ENCODE measurements at places on chromosomes 4 and X. TPM values are rescaled to one million over a fixed set of nuclear protein-coding genes. Genes with fewer than 3 reads are reported as not detected.

The SPANXN3 gene
- not detected for total RNA-seq

The RNF212 gene
- total RNA-seq, result 1.8 TPM

The SHROOM2 gene
- 5.1 TPM for total RNA-seq

The SATL1 gene
- not detected for total RNA-seq

The PFKFB1 gene
- total RNA-seq, result not detected

The ESX1 gene
- total RNA-seq, result not detected

The RBMXL3 gene
- total RNA-seq, result not detected

The INTU gene
- 5.0 TPM for total RNA-seq

The GALNTL6 gene
- not detected for total RNA-seq

The IL3RA gene
- 28.2 TPM for total RNA-seq

The GAGE12H gene
- total RNA-seq, result not detected

DNA sequence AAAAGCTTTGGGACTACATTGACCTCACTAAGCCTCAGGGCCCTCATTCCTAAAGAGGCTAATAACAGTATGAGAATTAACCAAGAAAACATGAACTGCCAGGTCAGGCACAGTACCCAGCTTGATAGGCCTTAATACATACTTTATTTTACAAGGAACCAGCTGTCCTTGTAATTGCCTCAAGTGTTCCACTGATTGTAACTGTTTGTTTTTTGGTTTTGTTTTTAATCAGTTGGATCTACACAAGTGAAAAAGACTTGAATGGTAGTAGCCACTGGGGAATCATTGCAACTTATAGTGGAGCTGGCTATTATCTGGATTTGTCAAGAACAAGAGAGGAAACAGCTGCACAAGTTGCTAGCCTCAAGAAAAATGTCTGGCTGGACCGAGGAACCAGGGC lies 35.6 kb downstream of the PKD2 start:
- peak; percentile 20 for DNase-seq

DNA sequence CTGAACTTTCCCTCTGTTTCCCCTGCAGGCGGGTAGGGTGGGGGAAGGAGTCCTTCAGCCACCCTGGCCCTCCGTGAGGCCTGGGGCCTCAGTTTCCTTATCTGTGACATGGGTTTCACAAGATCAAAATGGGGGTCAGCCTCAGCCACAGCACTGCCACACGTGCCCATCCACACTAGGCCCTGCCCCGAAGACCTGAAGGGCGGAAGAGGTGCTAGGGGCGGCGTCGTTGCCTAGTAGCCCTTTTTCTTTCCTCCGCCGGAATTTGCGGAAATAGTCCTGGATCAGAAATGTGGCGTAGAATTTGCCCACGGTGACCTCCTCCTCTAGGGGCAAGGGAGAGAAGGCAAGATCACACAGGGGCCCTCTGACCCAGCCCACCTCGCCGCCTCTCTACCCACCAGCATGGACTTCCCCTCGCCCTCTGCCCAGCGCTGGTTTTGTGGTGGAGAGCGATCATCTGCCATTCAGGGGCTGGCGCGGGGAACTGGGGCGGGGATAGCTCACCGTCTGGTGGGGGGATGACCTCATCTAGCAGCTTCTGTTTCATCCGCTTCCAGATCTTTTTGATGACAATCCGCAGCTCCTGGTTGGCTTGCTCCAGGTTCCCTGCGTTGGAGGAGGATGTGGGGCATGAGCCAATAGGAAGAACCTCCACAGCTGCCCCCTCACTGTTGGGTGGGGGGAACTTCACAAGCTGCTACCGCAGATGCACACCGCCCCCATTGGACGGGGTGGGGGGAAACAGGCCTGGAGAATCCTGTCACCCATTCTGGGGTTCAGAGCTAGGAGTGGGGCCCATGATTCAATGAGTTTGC lies 9.7 kb upstream of the SYP start:
- DNase-seq, result no peak

DNA sequence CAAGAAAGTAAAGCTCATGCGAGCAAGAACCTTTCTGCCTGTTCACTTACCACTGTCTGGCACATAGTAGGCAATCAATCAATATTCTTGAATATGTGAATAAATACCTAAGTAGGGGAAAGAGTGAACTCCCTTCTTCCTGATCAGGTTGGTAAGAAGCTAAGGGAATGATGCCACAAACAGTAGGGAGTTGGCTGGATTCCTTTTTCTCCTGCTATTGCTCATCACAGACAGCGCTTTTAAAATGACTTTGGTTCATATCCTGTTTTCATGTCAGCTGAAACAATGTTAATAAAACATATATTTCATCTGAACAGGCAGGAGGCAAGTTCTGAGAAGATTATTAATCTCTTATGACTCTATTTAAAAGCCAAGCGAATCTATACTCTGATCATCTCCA lies 99.2 kb downstream of the NSUN7 start:
- no peak for DNase-seq

GRCh38 chr4:81714291-81714690 lies 242.6 kb upstream of the RASGEF1B start:
- DNase-seq, result no peak

GRCh38 chrX:96650023-96650422 lies 34.6 kb upstream of the DIAPH2 start:
- no peak for DNase-seq

DNA sequence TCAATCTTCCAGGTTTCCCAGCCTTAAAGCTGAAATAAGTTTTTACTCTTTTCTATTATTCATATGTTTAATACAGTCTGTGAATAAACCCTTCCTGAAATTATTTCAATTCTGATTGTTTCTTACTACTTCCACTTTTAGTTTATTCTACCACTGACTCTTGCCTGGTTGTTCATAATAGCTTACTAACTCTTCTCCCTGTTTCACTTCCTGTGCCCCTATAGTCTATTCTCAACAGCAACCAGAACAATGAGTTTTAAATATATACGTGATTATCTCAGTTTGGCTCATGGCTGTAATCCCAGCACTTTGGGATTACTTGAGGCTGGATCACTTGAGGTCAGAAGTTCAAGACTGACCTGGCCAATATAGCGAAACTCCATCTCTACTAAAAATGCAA lies 408.0 kb upstream of the SPOCK3 start:
- DNase-seq, result no peak

DNA sequence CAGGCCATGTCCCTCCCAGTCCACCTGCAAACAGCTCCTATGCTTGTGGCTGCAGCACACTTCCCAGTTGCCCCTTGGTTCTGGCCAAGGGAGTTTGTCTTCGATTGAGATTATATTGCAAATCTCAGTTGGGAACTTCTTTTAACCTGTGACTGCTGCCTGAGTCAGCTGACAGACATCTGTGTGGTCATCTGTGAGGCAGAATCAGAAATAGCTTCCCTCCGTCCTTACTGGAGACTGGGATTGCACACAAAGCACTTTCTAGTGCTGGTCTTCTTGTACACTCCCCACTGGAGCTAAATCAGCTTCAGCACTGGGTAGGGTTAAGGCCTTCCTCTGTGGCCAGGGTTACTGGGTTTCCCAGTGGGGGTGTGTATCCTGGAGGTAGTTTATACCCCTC lies 34.3 kb downstream of the ZNF330 start:
- no peak for DNase-seq

DNA sequence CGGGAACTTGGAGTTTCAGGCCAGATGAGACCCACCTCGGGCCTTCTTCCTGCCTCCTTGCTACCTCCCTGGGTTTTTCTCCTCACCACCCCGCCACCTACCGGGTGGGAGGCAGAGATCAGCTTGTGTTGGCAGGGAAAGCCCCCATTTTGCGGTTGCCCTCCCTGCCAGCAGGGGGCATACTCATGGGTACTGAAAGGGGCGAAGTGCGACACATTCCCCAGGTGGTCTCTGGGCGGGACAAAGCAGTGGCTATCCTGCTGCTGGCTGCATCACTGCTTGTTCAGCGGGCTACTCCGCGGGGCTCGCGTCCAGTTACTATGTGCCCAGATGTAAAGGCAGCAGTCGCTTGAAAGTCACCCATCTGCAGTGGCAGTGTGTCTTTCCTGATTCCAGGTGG lies 330.3 kb downstream of the PDHA2 start:
- DNase-seq, result no peak

DNA sequence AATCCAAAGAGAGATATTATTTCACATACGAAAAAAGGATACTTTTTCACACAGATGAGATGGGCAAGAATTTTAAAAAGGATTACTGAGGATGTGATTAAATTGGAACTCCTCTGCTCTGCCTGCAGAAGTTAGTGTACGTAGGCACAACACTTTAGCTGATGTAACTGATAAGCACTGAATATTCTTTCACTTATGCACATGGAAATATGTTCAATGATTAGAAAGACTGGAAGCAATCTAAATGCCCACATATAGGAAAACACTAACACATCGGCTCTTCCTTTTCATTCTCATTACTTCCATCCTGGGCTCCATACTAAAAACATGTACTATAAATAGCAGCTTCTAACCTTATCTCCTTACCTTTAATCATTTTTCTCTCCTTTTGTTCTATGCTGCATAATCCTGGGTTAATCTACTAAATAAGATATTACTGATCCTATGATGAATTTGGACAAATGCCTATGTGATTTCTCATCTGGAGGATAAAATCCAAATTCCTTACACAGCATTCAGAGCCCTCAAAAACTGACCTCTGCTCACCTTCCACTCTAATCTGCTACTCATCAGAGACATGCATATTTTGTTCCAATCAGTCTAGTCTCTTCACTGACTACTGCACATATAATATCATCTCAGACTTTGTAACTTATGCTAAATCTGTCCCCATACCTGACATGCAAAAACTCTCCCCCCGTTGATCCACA lies 197.8 kb downstream of the PDGFC start:
- no peak for DNase-seq

- no peak for DNase-seq
Measured at GRCh38 chr4:158157412-158157811, 15.4 kb downstream of the GASK1B start.

- DNase-seq, result no peak
Measured at GRCh38 chr4:28009541-28009940, 1148.9 kb downstream of the STIM2 start.

- DNase-seq, result no peak
Measured at GRCh38 chr4:141646969-141647368, 10.6 kb downstream of the IL15 start.

DNA sequence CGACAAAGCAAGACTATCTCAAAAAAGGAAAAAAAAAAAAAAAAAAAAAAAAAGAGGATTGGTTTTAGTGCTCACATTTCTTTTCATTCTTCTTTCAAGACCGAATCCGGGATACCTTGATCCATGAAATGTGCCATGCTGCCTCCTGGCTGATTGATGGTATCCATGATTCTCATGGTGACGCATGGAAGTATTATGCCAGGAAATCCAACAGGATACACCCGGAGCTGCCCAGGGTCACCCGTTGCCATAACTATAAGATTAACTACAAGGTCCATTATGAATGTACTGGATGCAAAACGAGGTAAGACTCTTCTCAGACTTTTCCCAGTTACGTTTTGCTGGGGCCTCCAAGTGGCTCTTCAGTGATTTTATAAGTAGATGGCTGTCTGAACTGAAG lies 6.1 kb downstream of the CXCR3 start:
- DNase-seq, result peak; percentile 67

- DNase-seq, result no peak
Measured at GRCh38 chrX:155023907-155024833, 1.6 kb upstream of the F8 start.

- no peak for DNase-seq
Measured at GRCh38 chr4:22031423-22031822, 82.9 kb upstream of the KCNIP4 start.

GRCh38 chr4:74531963-74532794 lies 87.2 kb downstream of the AREG start:
- DNase-seq, result peak; percentile 64

DNA sequence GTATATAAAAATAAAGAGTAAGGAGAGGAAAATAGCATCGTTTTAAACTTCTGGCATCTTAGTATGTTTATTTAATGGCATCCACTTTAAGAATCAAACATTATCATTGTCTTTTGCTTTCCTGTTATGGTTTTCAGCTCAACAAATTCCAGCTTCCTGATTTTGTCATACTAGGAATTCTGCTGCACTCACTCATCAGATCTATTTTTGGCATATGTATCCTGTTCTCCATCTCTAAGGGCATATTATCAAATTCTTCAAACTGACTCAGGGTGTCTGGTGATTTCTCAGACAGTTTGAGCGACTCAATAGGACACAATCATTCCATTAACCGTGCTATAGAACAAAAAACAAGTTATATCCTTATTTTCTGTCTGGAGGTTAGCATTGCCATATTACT lies 248.5 kb upstream of the DIAPH2 start:
- DNase-seq, result peak; percentile 63

DNA sequence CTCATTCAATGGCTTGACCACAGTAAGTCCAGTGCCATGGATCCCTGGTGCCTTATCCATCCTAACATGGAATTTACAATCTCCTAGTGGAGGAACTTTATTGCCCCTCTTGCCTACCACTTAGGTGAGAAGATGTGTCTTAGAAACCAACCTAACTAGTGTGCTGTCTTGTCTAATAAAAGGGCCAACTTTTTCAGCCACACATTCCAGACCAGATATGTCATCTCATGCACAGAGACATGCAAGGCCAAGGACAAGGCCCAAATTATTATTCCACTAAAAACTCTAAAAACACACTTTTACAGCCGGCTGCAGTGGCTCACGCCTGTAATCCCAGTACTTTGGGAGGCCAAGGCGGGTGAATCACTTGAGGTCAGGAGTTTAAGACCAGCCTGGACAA lies 10.6 kb upstream of the PRDX4 start:
- DNase-seq, result no peak

DNA sequence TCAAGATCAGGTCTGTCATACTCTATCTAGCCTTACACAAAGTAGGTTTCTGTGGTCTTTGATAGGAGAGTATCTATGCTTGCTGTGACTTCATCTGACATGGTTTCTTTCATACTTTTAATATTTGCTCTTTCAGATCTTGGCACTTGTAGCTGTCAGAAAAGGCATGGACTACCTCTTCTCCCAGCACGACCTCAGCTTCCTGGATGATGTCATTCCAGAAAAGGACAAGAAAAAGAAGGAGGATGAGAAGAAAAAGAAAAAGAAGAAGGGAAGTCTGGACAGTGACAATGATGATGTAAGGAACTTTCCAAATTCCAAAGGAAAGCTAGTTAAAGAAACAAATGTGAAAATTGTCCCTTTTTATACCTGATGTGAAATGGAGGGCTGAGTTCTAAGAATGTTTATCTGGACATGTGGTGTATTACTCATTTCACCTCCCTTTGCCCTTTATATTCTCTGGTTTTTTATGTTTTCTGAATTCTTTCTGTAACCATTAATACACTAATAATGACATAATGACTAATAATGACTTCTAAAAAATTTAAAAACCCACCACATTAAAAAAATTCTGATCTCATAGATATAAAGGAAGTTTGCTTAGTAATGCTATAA lies 221.2 kb downstream of the SLC4A4 start:
- DNase-seq, result no peak

GRCh38 chr4:111921714-111922113 lies 223.5 kb upstream of the FAM241A start:
- DNase-seq, result no peak

GRCh38 chr4:25658357-25658771 lies 2.7 kb downstream of the SLC34A2 start:
- DNase-seq, result no peak

- no peak for DNase-seq
Measured at GRCh38 chr4:11286533-11286932, 142.2 kb downstream of the HS3ST1 start.

Data from pulmonary artery endothelial cell (primary cell).